ENCODE measurements at places on chromosomes 4 and X.

DNA sequence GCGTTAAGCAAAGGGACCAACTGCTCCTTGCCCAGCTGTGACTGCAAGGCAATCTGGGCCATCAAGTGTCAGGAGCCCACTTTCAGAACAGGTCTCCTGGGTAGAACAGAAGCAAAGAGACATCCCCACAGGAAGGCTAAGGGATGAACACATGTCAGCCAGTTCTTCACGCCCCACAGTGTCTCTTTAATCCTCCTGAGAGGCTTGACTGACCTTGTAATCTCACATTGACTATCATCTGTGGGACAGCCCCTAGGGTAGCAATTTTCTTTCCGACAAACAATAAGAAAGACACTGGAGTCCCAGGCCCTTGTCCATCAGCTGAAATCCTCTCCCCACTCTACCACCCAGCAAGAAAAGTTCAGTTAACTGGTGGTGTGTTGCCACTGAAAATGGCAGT lies 1.0 kb downstream of the CHRDL1 start:
- DNase-seq: no peak

DNA sequence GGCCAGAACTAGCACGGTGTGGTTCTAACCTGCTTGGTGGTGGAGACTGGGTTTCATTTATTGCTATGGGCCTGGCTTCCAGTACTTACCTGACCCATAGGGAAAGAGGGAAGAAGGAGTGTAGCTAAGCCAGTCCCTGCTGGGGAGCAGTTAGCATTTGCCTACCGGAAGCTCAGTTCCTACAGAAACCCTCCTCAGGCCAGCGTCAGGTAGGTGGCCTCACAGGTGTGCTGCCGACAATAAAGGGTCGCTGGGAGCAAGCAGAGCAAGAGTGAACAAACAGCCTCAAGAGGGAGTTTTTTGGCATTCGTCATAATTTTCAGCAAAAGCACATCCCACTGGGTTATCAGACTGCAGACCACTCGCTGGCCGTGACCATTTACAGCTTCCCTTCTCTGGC lies 740.6 kb upstream of the TENM3 start:
- no peak for DNase-seq

GRCh38 chrX:49264460-49264859 lies at the start of gene FOXP3:
Gene FOXP3, minus strand, starts transcription at chrX:49264710. Its CDS starts 6,205 bp downstream, at chrX:49258505.
- DNase-seq: no peak

DNA sequence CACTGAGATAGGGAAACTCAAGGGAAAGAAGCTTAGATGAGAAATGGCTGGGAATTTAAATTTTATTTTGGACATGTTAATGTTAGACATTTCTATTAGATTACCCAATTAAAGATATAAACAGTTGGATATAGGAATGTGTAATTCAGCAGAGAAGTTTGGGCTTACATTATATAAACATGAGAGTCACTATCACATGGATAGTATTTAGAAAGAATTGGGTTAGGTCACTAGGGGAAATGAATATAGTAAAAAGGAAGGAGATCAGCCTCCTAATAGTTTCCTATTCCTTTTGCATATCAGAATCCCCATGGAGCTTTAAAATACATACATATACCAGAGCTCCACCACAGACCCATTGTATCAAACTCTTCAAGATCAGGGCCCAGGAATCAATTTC lies 19.6 kb upstream of the CXCL5 start:
- no peak for DNase-seq

Measured in fibroblast of skin of back (primary cell).